ENCODE measurements at places on chromosomes 1 and 21.
A peak's percentile ranks its signal among the peaks of the same experiment; 100 is the strongest.

DNA sequence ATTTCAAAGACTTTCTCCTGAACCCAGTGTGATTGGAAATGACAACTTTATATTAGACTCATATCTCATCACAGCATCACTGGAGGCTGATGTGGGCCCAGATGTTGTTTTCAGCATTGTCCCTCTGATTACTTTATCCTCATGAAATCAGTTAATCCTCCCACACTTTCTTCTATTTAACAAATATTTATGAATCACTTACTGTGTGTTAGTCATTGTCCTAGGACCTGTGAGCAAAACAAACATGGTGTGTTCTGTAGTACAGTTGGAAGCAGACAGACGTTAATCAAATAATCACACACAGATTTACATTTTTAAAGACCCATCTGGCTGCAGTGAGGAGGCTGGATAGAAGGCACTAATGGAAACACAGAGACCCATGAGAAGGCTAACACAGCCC, 383.7 kb downstream of the PRDM2 start:
- no peak for DNase-seq

DNA sequence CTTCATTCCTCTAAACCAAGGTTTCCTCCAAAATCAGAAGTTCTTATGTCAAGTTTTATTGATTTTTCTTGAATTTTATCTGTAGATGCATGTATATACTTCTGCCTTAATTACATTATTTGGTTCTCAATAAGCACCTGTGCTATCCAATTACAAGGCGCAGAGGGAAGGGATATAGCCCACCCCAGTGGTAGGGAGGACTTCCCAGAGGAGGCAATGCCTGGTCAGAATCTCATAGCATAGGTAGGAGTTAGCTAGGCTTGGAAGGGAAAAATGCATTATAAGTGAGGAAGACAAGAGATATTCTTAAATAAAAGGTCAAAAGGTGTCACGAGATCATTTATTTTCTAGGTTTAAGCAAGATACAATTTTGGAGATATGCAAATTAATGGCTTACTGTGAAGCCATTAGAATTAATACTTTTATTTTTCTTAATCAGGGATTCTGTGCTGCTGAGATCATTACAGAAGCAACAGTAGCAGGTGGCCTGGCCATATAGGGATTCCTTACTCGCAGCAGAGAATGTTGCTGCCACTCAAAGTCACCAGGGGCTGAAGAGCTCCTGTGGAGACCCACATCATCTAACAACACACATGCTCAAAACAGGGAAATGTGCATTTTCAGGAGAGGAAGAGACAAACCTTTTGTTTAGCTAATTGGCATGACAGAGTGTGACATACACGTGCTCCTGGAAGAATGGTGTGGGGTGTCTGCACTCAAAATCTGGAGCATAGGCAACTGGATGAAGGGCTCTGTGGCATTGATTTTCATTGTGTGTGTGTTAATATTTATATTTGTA, 178.3 kb downstream of the ATG4C start:
- no peak for DNase-seq

DNA sequence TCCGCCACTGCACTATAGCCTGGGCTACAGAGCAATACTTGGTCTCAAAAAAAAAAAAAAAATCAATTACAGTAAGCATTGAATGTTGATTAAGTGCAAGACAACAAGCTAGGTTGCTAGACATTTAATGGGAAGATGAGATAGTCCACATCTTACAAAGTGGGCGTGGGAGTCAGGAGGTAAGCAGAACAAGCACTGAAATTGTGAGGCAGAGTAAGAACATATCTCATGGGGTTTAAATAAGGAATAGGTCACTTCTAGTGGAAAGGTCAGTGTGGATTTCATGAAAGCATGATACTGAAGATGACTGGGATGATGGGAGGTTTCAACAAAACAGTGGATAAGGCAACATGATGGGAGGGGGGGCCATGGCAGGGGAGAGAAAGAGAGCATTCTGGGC, 1.9 kb upstream of the OLFML2B start:
- no peak for DNase-seq

GRCh38 chr1:21857840-21858670, 46.0 kb downstream of the LDLRAD2 start:
- DNase-seq = peak; percentile 21

GRCh38 chr1:226397011-226397926, 10.6 kb downstream of the PARP1 start:
- no peak for DNase-seq

DNA sequence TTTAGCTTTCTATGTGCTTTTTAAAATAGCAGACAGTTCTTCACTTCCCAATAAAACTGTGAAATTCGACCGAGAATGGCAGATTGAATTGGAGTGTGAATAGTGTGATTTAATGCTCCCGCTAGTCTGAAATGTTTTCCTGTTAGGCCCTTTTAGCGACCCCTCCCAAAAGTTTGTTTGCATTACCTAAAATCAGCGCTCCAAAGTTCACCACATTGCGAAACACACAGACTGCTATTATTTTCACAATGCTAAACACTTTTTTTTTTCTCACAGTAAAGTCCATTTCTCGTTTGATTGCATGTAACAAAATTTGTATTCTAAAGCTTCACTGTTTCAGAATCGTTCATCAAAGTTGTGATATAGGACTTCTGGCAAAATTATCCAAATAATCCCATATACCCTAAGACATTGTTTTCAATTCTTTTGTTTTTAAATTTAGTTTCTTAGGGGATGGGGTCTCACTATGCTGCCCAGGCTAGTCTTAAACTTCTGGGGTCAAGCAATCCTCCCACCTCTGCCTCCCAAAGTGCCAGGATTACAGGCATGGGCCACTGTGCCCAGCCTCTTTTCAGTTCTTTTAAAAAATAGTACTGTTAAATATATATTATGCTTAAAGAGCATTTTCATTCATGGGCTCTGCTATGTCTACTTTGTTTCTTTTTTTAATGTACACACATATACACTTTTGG, 76.5 kb upstream of the USH2A start:
- no peak for DNase-seq

GRCh38 chr1:13801232-13801631, 101.2 kb downstream of the PRDM2 start:
- DNase-seq = no peak

GRCh38 chr1:225881081-225881958, 860 bp downstream of the TMEM63A start:
- peak; percentile 83 for DNase-seq

- DNase-seq = no peak
These were observed 209.2 kb downstream of the SDCCAG8 start for GRCh38 chr1:243465081-243465480.

- peak; percentile 76 for DNase-seq
These were observed 1.6 kb downstream of the KCNE1 start for GRCh38 chr21:34510148-34511142.

GRCh38 chr1:86704972-86705664, 742 bp downstream of the SH3GLB1 start:
- DNase-seq = peak; percentile 82

GRCh38 chr1:183023146-183023600, at the start of gene LAMC1:
Gene LAMC1, plus strand, starts transcription at chr1:183023420. Its CDS starts 297 bp downstream, at chr1:183023717.
- DNase-seq = peak; percentile 88

DNA sequence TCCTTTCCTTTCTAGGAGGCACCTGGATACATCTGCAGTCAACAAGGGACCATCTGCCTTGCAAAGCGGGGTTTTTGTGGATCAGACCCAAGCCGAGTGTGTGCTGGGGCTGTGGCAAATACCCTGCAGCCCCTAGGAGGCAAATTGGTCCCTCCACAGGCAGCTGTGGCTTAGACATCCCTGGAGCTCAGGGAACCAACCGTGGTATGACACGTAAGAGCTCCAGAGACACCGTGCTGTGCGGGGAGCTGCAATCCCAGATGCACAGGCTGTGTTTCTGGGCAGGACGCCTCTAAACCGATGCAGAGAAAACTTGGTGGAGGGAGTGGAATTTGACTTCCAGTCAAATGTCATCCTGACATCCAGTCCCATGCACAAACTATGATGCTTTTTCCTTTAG, 141.5 kb downstream of the KAZN start:
- no peak for DNase-seq

DNA sequence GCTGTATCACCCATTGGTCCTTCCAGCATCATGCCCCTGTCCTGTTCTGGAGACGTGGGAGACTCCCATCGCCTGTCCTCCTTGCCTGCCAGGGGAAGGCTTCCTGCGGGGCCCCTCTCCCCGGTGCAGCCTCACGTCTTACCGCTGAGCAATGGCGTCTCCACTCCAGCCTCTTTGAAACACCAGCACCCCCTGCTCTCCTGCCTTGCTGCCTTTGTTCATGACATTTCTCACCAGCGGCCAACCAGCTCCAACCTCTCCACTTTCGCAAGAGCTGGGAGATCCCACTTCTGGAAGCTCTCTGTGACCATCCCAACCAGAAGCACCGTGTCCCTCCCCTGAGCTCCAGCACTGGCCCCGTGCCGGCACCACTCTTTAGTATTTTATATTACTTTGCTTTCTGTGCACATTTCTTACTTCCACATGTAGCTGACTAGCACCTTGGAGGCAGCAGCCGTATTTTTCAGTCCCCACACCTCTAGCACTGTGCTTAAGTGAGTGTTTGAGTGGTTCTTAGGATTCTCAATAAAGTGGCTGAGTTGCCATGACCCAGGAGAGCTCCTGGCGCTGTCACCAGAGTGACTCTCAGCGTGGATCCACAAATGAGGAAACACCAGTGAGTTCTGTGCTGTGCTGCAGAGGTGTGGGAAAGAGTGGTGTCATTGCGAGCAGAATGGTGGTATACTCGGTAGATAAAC, 83.5 kb downstream of the ATP5PO start:
- DNase-seq = no peak

- DNase-seq = no peak
These were observed 23.5 kb downstream of the GJA5 start for GRCh38 chr1:147736883-147737282.

DNA sequence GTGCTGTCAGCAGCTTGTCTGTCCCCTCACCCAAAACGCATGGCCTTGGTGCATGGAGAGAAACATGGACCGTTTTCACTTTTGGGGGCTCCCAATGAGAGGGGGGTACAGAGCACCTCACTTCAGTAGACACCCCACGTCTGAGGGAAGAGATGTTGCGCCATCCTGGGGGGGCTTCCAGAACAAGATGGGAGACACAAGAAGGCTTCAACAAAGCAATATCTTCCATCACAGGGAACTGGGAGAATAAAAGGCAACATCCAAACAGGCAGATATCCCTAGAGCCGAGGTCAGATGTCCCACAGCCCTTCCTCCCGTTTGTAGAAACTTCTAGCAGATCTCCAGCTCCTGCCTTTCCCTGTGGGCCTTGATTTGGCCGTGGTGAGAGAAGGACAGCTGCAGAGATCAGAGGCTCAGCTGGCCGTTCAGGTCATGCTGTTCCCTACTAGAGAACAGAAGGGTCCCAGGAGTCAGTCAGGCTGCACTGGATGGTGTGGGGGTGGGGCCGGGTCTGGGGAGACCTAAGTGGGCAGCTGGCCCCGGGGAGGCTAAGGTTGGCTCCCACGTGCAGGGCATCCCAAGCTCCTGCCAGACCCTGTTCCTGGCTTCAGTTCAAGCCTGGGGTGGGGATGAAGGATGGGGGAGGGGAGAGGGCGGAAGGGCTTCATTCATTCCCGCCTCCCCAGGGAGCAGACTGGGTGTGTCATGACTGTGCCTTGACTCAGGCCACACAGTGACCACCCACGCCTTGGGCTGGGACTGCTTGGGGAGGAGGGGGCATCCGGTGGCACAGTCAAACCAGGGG, 4.4 kb downstream of the PLOD1 start:
- DNase-seq = no peak

- DNase-seq = no peak
These were observed 94.7 kb downstream of the PAPPA2 start for GRCh38 chr1:176557543-176558258.

GRCh38 chr1:94349853-94350252, 68.3 kb upstream of the ABCD3 start:
- DNase-seq = no peak

GRCh38 chr21:42145569-42146272, 73.2 kb upstream of the ABCG1 start:
- DNase-seq = peak; percentile 56

- no peak for DNase-seq
These were observed 8.2 kb upstream of the IL22RA1 start for GRCh38 chr1:24151175-24151533.

- DNase-seq = no peak
These were observed 3.6 kb upstream of the GPR61 start for GRCh38 chr1:109535971-109536491.

- no peak for DNase-seq
These were observed 35.0 kb upstream of the ATP5PO start for GRCh38 chr21:33950431-33951079.

DNA sequence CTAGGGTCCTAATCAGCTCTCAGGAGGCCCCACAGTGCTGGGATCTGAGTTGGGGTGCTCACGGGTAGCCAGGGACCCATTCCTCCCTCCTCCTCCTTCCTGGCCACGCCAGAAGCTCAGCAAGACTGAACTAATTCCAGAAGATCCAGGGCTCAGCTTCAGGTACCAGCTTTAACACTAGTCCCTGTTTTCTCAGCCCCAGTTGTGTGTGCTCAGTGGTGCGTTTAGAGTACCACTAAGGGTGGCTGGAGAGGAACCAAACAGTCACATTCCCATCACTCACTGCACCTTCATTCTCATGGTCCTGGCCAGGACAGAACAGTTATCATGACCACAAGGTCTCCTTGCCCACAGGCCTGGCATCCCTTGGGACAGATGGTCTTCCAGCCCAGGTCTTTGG, 20.8 kb downstream of the PKP1 start:
- no peak for DNase-seq

GRCh38 chr1:9671377-9672140, 20.0 kb downstream of the PIK3CD start:
- DNase-seq = peak; percentile 82

DNA sequence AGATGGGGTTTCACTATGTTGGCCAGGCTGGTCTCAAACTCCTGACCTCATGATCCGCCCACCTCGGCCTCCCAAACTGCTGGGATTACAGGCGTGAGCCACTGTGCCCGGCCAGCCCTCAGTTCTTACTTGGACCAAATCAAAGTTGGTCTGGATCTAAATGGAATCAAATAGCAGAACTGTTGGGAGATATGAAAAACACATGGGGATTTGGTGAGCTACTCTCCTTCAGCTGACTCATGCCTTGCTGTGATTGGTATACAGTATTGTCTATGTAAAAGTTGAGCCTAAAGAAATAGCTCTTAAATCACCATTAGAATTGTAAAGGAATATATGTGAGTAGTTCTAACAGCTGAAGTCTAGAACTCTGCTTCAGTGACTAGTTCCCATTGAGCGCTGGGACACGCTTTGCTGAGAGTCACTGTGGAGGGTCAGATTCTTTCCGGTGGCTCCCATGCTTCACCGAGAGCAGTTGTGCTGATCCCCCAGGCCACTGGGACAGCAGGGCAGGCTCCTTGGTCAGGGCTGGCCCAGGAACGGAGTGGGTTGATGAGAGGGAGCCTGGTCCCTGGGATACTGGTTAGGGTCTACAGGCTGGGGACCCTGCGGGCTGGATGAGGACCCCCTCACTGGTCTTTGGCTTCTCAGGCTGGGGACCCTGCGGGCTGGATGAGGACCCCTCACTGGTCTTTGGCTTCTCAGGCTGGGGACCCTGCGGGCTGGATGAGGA, 14.0 kb downstream of the PKNOX1 start:
- no peak for DNase-seq

- no peak for DNase-seq
These were observed 38.3 kb downstream of the GALNT2 start for GRCh38 chr1:230105245-230105753.

- DNase-seq = no peak
These were observed 20.9 kb upstream of the TARBP1 start for GRCh38 chr1:234499943-234500245.

- DNase-seq = no peak
These were observed 9.7 kb downstream of the ADARB1 start for GRCh38 chr21:45084121-45084520.

GRCh38 chr1:176174108-176174507, 33.0 kb downstream of the COP1 start:
- DNase-seq = peak; percentile 59

GRCh38 chr1:215128504-215128903, 46.0 kb downstream of the KCNK2 start:
- no peak for DNase-seq

Measured in M059J (cell line).